LoVo (cell line): ENCODE measurements at places on chromosomes 7 and 10.

GRCh38 chr10:8073691-8074416 is 19.4 kb downstream of the GATA3 start:
- DNase-seq: no peak

- DNase-seq: peak; percentile 50
Observed at GRCh38 chr7:130365511-130366441, 14.5 kb upstream of the CPA1 start.

DNA sequence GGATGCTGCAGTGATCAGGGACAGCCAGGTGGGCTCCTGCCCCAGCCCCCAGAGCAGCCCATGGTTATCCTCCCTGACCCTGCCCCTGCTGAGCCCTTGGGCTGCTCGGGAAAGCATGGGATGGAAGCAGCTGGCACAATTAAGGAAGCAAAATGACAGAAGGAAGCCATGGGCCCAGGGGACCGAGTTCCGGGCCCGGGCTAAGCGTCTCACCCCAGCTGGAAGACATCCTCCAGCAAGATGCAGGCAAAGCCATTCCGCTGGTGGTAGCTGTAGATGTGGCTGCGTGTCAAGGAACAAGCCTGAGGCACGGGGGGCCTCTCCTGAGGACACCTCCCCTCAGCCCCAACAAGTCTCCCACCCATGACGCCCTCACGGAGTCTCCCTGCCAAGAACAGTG is 1.1 kb downstream of the ATG9B start:
- DNase-seq: no peak

DNA sequence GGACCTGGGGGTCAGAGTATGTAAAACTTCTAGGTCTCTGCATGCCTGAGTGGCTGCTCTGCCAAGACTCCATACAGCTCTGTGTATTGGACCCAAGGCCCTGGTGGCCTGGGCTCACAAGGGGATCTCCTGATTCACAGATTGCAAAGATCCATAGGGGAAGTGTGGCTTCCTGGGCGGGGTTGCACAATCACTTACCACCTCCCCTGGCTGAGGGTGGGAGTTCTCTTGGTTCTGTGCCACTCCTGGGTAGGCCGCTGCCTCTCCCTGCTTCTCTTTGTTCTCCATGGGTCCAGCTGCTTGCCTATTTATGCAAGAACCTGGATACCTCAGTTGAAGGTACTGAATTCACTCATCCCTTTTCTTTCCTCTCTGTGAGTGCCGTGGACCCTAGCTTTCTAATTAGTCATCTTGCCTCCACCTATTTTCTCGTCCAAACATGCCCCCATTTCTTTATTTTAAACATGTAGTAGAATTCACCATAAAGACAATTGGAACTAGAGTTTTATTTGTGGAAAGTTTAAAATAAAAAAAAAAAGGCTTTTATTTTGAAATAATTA is 18.5 kb upstream of the AGR3 start:
- DNase-seq: no peak

GRCh38 chr10:99915414-99915813 is 94.3 kb downstream of the DNMBP start:
- DNase-seq: no peak
